ENCODE measurements at places on chromosomes 7 and 10. TPM values are rescaled to one million over a fixed set of nuclear protein-coding genes. Genes with fewer than 3 reads are reported as not detected.

Gene ERVW-1
- not detected for total RNA-seq

Gene STRIP2
- 79.4 TPM for total RNA-seq

Gene PRRT4
- total RNA-seq: 0.21 TPM

Gene ASZ1
- total RNA-seq: not detected

GRCh38 chr7:35695987-35696386 lies 1.1 kb upstream of the HERPUD2 start:
- H3K27me3 ChIP-seq: no peaks in the 10 kb centered on the region
- H3K27ac ChIP-seq: peak overlapping the region; percentile 98
- peak overlapping the region; percentile 99 for H3K4me3 ChIP-seq
- peaks cover 73% of the 10 kb centered on the region for H3K4me1 ChIP-seq
- DNase-seq: no peak

DNA sequence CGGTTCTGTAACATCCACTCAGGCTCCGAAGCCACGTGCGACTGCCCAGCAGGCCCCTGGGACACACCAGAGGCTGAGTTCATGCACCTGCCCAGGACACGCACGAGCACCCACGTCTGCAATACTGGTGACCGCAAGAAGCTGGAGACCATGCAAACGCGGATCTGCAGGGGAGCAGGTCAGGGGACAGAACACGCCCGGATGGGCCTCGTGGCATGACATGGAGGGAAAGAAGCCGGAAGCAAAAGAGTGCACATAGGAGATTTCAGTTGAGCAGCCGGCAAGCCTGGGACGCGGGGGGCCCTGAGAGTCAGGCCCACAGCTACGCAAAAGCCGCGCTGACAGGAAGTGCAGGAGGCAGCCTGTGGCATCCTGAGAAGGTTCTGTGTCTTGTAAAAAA lies 73.7 kb downstream of the FOXL3 start:
- no peak for DNase-seq
- no peak overlapping the region for H3K4me3 ChIP-seq
- no peak overlapping the region for H3K27ac ChIP-seq
- peaks cover 51% of the 10 kb centered on the region for H3K4me1 ChIP-seq
- H3K27me3 ChIP-seq: peaks cover 9% of the 10 kb centered on the region

- H3K27me3 ChIP-seq: no peaks in the 10 kb centered on the region
- no peak for DNase-seq
- peaks cover 2% of the 10 kb centered on the region for H3K36me3 ChIP-seq
- no peak overlapping the region for H3K4me3 ChIP-seq
- no peak overlapping the region for H3K27ac ChIP-seq
- no peaks in the 10 kb centered on the region for H3K4me1 ChIP-seq
These were observed 194.4 kb downstream of the CCSER2 start for GRCh38 chr10:84522612-84523462.

DNA sequence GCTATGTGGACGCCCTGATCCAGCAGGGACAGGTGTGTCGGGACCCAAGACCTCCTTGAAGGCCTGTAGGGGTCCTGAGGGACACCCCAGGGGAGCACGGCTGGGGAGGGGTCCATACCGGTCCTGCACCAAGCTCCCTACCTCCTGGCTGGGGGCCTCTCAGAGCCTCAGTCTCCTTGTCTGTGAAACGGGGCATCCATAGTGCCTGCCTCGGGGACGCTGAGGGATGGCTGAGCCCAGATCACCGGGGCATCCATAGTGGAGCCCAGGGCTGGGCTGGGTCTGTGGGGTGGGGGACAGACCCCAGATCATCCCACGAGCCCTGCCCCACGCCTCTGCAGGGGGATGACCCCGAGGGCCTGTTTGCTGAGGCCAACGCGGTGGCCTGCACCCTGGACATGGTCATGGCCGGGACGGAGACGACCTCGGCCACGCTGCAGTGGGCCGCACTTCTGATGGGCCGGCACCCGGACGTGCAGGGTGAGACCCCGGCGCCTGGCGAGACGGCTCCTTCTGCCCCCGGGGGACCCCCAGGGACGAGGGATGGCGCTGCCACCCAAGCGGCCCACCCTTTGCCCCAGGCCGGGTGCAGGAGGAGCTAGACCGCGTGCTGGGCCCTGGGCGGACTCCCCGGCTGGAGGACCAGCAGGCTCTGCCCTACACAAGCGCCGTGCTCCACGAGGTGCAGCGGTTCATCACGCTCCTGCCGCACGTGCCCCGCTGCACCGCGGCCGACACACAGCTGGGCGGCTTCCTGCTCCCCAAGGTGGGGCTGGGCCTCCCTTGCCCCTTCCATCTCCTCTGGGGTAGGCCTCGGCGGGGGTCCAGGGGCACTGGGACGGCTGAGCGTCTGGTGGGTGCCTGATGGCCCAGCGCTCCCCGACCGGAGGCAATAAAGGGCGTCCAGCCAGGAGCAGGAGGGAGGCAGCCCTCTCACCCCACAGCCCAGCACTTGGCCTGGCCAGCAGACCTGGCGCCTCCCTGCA lies 4.1 kb downstream of the CYP2W1 start:
- H3K4me3 ChIP-seq: no peak overlapping the region
- DNase-seq: no peak
- H3K27me3 ChIP-seq: no peaks in the 10 kb centered on the region
- H3K27ac ChIP-seq: no peak overlapping the region

DNA sequence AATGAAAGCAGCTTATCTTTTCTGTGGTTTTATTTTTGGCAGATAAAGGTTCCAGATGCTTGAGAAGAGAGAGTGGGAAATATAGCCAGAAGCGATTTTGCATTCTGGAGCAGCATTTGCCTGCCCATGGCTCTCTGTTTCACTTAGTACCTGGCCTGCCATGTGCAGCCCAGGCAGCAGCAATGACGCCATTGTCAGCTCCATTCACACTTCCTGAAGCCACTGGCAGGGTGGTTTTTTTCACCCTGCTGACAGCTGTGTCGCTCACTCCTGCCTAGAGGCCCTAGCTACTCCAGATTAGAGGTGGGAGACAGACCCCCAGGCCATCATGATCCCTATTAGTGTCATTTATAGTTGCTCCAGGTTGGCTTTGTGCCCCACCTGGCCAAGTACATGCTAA lies 30.1 kb upstream of the NEUROD6 start:
- no peaks in the 10 kb centered on the region for H3K4me1 ChIP-seq
- H3K4me3 ChIP-seq: no peak overlapping the region
- H3K27ac ChIP-seq: no peak overlapping the region
- DNase-seq: no peak
- H3K36me3 ChIP-seq: no peaks in the 10 kb centered on the region

DNA sequence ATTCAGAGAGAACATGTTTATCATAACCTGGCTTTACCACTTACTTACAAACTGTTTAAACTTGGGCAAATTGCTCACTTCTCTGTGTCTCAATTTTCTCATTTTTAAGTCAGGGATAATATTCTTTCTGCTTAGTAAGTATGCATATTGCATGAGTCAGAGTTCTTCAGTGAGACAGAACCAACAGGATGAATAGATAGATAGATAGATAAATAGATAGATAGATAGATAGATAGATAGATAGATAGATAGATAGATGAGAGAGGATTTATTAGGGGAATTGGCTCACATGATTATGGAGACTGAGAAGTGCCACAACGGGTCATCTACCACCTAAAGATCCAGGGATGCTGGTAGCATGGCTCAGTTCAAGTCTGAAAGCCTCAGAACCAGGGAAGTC lies 15.7 kb upstream of the SMIM30 start:
- H3K4me3 ChIP-seq: no peak overlapping the region
- H3K27me3 ChIP-seq: peaks cover 8% of the 10 kb centered on the region
- H3K36me3 ChIP-seq: no peaks in the 10 kb centered on the region
- no peak for DNase-seq
- H3K4me1 ChIP-seq: no peaks in the 10 kb centered on the region

DNA sequence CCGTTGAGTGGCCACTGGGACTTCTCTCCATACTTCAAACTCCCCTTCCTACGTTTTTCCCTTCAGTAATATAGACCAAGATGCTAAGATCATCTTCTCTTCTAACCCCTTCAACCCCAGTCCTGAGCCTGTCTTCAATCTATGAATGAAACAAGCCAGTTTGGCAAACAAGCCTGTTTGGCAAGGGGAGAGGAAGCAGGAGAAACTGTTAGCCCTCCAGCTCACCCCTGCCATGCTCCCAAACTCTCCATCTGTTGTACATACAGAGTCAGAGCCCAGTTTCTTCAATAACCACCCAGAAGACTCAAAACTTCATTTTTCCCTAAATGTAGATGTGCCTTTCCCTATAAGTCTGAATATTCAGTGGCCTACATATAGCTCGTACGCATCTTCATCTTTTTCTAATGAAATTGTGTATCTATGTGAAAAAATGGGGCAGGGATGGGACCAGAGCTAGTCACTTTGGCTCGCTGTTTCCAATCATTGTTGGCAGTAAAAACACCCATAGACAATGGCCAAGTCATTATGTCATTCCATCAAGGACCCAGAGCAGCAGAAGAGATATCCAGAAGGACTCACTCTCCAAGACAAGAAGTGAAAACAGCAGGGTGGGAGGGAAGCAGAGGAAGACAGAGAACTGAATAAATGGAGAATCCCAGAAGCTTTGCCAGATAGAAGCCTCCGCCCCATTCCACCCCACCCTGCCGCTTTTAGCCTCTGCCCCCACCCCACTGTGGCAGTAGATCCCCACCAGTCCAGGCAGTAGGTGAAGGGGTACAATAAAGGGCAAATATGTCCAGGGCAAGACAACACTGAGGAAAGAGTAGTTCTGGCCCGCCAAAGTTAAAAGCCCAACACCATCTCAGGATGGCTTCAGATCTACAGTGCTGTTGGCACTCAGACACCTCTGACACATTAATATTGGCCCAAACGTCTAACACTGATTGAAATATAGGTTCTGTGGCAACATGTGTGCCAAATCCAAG lies 87.3 kb downstream of the DOCK4 start:
- no peak overlapping the region for H3K27ac ChIP-seq
- no peaks in the 10 kb centered on the region for H3K4me1 ChIP-seq
- no peak for DNase-seq
- no peaks in the 10 kb centered on the region for H3K27me3 ChIP-seq

Data from activated T-helper 1 cell treated with anti-CD3 and anti-CD28 coated beads, Interleukin-12 subunit alpha, Interleukin-12 subunit beta, Interleukin-2, Interleukin-4 antibody, amounts not matched to agents 30 ng/mL and 10 ng/mL and 1 ng/mL, durations not matched to agents 14 hours and 24 hours and 36 hours (primary cell).